PC-3 (cell line): ENCODE measurements at places on chromosomes 1 and 21.
A peak's percentile ranks its signal among the peaks of the same experiment; 100 is the strongest.

DNA sequence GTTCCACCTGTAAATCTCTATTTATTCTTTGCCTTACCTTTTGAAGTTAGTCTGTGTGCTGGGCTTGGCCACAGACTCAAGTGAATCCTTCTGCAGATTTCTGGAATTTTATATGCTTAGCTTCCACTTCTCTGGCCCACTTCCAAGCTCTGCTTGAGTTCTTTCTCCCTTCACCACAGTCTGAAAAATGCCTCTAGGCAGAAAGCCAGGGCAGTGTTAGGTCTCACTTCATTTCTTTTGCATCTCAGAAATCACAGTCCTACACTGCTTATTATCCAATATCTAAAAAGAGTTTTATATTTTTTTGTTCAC lies 48.9 kb downstream of the INKA2 start:
- peak; percentile 43 for DNase-seq

- no peak for DNase-seq
Observed at GRCh38 chr1:63486629-63487028, 36.4 kb downstream of the ITGB3BP start.

- no peak for DNase-seq
Observed at GRCh38 chr21:46504666-46505065, 46.0 kb downstream of the DIP2A start.

DNA sequence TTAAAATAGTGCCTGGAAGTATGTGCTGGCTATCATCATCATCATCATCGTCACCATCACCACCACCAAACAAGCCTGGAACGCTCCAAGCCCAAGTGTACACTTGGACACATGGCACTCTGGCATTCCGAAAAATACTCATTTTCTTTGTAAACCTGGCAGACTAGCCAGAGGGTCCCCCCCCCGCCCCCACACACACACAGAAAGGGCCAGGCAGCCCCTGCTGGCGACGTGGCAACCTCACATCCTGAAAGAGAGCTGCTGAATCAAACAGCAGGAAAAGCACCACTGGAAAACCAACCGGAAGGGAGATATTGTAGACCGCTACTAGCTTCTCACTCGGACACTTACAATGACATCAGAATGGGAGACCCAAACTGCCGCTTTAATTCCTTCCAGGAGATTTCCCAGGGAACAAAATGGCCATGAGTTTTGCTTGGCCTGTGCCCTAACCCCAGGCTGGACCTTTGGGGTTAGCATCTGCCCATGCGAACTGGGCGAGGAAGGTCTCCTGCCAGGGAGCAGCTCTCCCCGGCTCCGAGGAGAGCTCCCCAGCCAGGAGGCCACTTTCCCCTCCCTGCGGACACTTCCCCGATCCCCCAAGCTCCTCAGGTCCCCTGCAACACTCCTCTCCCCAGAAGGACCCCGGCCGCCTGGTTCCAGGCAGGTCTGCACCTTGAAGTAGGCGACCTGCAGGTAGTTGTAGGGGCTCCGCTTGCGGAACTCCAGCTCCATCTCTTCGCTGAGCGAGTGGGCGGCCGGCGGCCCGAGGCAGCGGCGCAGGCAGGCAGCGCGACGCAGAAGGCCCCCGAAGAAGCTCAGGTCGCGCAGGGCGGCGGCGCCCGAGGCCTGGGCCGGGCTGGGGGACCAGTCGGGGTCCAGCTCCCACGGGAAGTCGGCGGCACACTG lies 742 bp downstream of the P3H1 start:
- DNase-seq, result peak; percentile 70

DNA sequence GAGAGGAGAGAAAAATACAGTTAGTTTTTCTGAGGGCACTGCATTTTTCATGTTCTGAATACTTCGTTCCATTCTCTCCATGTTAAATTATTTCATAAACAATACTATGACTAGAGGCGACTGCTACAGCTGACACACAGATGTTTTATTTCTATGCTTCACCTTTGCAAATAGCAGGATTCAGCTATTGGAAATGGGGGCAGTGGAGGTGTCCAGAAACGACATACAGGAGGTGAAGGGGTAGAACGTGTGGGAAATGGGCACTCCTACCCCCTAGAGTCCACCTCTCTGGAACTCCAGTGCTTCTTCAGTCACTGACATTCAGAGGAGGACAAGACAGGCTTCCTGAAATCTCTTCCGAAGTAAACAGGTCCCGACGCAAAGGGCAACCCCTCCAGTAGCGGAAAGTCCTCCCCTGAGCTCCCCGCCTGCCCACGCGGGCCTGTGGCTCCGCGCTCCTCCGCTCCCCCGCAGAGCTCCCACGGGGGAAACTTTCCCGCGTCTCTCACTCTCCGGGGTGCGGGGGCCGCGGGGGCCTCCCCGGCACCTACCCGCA lies 480 bp downstream of the DPYD start:
- peak; percentile 37 for DNase-seq

DNA sequence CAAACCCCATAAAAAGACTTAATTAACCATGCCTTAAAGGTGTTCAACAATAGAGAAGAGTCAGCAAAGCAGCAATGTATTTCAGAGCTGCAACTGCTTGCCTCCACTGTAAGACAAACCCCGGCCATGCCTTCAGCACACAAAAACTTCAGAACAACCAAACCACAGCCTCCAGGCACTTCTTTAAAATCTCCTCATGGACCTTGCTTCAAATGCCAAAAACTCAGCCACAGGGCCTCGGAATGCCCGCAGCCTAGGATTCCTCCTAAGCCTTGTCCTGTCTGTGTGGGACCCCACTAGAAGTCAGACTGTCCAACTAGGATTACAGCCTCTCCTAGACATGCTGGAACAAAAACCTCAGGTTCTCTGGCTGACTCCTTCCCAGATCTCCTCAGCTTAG lies 208.1 kb upstream of the DUSP10 start:
- DNase-seq, result no peak

DNA sequence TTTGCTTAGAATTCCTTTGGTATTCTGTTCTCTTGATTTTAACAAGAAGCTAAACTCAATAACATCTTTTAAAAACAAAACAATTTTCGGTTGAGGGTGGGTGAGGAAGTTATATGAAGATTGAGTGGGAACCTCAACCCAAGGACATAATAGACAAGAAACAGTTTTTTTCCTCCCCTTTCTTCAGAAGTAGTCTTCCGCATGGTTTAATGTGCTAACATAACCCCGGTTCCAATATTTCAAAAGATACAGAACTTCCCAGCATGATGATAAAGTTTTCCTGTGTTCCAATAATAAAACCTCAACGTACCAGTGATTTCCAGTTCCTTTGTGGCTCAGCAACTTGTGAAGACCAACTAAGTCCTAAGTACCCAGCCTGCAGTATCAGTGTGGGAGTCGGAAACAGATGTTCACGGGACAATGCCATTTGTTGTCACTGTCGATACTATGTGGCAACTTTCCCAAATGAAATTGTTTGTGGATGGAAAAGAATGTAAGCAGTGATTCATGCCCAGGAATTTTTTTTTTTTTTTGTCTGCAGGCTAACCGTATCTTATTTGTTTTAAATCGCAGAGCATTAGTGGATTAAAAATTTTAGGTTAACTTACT lies 48.5 kb downstream of the NR5A2 start:
- peak; percentile 100 for DNase-seq

DNA sequence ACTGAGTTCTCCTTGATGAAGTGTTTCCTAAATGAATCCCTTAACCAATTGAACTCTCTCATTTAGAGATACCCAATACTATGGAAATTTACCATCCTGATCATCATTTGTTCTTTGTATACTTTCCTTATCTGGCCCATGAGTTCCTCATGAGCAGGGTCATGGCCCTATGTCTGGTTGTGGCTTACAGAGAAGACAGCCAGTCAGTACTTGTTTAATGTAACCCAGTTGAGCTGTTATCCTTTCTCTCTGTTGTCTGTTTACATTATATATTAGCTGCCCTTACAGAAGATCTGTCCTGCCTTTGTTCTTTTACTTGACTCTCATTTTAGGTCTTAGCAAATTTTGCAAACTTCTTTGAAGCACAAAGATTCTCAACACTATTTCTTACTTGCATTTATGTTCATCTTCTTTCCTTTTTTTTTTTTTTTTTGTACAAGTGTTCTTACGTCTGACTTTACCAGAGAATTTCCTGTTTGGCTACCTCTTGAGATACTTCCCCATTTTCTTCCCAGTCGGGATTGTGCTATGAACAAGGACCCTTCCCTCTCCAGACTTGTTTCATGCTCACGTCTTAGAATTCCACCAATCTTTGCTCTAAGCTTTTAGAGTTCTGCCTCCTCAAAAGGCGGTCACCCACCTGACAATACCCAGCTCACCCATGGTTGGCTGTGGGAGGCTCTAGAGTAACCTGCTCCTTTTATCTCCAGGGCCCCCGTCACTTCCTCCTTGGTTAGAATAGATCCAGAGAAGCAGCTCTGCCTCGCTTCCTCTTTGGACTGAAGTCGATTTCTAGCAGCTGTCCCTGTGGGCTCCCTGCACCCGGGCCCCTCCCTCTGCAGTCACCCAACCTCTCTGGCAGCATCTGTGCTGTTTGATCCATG lies 53.6 kb upstream of the RUNX1 start:
- DNase-seq, result no peak

GRCh38 chr1:210231846-210232510 lies 618 bp upstream of the SERTAD4 start:
- no peak for DNase-seq

GRCh38 chr1:164801791-164802502 lies 243.0 kb downstream of the PBX1 start:
- DNase-seq, result no peak

- DNase-seq, result no peak
Observed at GRCh38 chr21:22363504-22363903, 1365.3 kb downstream of the NCAM2 start.

DNA sequence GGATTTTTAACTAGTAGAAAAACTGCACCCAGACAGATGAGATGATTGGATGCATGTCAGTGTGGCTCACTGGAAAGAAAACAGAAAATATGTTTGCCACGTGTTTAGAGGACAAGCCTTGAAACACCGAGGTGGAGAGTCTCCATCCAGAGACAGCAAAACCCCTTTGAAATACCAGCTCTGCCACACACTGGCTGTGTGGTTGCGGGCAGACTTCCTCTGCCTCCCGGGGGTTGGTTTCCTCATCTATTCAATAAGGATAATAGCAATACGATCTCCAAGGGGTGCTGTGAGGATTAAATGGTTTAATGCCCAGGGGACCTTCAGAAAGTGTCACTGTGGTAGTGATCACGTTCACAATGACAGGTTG lies 67.2 kb upstream of the PARP1 start:
- DNase-seq, result no peak

- no peak for DNase-seq
Observed at GRCh38 chr1:27513528-27513927, 23.6 kb upstream of the WASF2 start.

DNA sequence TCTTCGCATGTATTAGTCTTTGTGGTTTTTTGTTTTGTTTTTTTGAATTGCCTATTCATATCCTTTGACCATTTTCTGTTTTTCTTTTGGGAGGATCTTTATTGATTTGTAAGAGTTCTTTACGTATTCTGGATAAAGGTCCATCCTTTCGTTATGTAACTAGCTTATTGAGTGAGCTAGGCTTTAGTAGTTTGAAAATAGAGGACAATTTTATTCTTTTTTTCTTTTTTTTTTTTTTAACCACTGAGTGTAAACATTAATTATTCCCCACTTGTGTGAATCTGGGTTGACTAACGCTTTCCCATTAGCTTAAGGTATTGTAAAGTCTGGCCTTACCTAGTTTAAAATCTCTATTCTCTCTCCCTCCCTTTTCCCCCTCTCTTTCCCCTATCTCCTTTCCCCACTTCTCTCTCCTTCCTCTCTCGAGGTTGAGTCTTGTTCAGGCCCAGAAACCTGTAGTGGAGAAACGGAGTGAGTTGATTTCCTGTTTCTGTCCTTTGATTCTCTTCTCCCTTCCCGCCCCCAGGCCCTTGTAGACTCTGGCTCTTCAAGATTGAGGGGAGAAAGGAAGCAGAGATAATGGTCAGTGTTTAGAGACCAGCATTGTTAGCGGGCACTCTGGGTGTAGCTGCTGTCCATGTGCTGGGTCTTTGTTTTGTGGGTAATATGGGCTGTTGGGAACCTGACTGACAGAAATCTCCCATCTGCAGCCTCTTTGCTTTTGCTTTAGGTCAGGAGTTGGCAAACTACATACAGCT lies 1.5 kb downstream of the MORC3 start:
- DNase-seq, result peak; percentile 35

GRCh38 chr1:185058876-185059275 lies 13.5 kb downstream of the RNF2 start:
- no peak for DNase-seq

- no peak for DNase-seq
Observed at GRCh38 chr1:90384193-90384592, 332.9 kb downstream of the BARHL2 start.

DNA sequence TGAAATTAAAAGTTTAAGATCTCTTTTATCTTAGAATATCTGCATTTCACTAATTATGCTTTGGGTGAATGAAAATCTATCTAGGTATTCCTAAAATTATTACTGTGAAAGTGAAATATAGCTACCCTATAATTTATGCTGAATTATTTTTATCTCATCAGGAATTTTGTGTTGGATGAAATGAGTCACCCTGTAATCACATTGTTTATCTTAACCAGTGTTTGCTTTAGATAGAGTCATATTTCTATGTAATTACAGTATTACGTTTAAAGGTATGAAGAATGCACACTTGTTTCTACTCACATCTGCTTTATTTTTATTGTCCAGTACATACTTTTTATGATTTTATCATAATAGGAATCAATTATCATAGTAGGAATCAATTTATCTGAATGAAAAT lies 249.2 kb downstream of the NCAM2 start:
- DNase-seq, result peak; percentile 50

DNA sequence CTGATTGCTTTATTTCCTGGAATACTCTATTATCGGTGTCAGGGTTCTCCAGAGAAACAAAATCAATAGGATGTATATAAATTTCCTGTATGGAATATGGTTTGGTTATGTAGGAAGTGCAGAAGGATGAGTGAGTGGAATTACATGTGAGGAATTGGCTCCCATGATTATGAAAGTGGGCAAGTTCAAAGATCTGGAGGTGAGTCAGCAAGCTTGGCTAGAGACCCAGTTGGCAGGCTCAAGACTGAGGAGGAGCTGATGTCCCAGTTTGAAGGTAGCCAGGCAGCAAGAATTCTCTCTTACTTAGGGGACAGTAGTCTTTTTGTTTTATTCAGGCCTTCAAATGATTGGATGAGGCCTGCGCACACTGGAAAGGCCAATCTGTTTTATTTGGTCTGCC lies 57.5 kb downstream of the MAP3K7CL start:
- peak; percentile 94 for DNase-seq

DNA sequence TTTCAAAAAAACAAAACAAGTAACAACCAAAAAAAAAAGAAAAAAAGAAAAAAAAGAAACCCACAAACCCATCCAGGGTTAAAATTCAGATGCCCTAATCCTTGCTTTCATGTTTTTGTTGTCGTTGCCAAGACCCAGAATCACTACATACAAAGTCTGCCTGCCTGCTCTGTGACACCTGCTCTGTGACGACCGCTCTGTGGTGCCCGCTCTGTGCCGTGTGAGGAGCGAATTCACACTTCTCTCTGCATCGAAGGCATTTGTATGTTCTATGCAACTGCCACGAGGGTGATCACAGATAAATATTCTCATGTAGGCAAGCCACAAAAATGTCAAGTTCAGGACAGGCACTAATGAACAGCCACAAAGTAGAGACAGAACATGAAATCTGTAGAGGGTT lies 178.6 kb downstream of the SLC45A1 start:
- no peak for DNase-seq

- no peak for DNase-seq
Observed at GRCh38 chr1:108843390-108844137, 13.3 kb downstream of the AKNAD1 start.

- no peak for DNase-seq
Observed at GRCh38 chr1:116738673-116739370, 15.4 kb upstream of the CD2 start.

GRCh38 chr1:40183055-40183710 lies 22.0 kb downstream of the RLF start:
- DNase-seq, result peak; percentile 59

GRCh38 chr1:173960625-173961024 lies 43.5 kb upstream of the SERPINC1 start:
- no peak for DNase-seq

- DNase-seq, result no peak
Observed at GRCh38 chr1:1335792-1336248, 4.7 kb downstream of the TAS1R3 start.
